GM04503 (cell line): ENCODE measurements at places on chromosomes 5 and 9.

DNA sequence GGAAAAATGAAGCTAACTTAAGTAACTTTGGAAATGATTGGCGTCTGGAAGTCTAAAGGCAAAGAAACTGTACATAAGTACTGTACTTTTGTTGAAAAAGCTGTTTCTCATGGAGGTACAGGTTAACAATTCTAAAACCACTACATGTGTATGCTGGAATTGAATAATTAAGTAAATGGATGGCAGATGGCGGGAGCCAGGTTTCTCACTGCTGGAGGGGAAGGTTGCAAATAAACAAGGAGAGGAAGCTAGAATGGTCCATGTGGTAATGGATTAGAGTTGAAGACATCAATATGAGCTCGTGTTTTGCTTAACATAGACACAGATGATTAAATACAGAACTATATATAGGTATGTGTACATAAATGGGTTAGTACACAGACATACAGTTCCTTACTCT lies 43.2 kb upstream of the ASTN2 start:
- DNase-seq: no peak

GRCh38 chr5:96279801-96280542 lies 153.1 kb downstream of the PCSK1 start:
- no peak for DNase-seq

GRCh38 chr5:102014371-102014770 lies 281.7 kb downstream of the SLCO4C1 start:
- no peak for DNase-seq

- no peak for DNase-seq
These were observed 7.3 kb upstream of the TCF7 start for GRCh38 chr5:134106991-134107701.

DNA sequence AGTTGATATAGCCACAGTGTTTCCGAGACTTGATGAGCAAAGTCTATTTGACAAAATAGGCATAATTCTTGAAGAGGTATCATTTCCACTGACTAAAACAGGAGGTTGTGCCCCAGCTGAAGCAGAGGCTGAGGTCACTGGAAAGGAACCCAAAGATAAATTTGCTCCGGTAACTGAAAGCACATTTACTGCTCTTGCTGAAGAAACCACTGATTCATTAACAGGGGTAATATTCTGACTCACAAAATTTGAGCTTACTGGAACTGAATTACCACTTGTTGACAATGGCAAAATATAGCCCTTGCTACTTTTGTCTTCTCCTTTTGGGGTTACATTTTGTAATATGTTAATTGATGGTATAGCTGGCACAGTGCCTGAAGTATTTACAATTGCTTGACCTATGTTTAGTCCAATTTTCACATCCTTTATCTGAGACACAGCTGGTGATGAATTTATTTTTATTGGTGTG lies 30.2 kb downstream of the MLANA start:
- DNase-seq: peak; percentile 24

GRCh38 chr5:149062371-149063016 lies 368 bp downstream of the SH3TC2 start:
- peak; percentile 87 for DNase-seq

DNA sequence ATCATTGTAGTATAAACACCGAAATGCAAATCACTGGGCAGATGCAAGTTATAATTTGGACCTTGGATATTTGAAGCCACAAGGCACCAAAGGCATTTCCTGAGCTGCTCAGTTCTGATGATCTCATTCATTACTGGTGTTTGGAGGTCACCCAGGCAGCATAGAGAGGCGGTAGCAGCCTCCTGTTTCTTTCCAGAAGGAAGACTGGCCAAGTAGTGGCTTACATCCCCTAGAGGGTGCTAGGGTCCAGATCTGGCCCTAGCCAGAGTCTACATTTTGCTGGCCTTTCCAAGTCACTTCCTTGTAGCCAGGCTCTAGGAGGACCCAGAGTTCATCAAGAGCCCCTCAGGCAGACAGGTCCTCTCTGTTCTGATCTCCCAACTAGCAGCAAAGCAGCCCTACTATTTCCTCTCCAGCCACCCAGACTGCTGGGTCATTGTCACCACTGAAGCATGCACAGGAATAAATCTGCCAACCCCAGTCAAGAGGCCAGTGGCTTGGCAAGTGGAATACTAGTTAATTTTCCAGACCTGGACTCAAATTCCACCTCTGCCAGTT lies 33.4 kb upstream of the TTC1 start:
- peak; percentile 90 for DNase-seq

- DNase-seq: no peak
These were observed 107.4 kb upstream of the LARP1 start for GRCh38 chr5:154647761-154648145.

- no peak for DNase-seq
These were observed at the start of gene RGS7BP for GRCh38 chr5:64505769-64506566. Gene RGS7BP (plus strand): TSS chr5:64506015. CDS start chr5:64506625, 610 bp downstream.

GRCh38 chr9:89961616-89962341 lies 357.0 kb downstream of the GADD45G start:
- DNase-seq: no peak

DNA sequence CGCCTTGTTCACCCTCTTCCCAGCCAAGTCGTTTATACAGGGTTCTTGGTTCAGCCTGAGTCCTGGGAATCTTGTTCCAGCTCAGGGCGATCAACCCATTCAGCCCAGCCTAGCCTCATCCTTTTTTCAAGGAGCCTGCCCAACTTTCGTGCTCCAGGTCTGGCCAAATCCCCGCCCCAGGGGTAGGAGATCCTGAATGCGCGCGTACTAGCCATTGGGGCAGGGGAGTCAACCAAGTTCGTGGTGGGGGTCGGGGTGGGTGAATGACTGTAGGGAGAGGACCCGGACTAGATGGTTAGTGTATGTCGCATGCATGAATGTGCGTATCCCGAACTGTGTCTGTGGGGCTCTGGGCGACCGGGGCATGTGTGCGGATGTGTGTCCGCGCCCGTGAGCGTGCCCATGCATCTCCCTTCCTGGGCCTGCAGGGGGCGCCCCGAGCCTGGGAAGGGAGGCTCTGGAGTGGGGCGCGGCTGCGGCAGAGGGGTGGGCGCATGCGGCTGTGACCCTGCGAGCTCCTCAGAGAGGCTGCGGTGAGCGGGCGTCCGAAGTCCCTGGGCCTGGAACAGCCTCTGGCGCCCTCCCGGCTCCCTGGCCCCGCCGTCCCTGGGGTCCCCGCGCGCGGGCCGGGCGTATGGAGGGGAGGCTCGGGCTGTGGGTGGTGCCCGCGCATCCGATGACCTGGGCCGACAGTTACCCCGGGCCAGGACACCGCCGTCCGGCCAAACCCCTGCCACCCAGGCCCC lies 8.7 kb downstream of the CCL21 start:
- no peak for DNase-seq

DNA sequence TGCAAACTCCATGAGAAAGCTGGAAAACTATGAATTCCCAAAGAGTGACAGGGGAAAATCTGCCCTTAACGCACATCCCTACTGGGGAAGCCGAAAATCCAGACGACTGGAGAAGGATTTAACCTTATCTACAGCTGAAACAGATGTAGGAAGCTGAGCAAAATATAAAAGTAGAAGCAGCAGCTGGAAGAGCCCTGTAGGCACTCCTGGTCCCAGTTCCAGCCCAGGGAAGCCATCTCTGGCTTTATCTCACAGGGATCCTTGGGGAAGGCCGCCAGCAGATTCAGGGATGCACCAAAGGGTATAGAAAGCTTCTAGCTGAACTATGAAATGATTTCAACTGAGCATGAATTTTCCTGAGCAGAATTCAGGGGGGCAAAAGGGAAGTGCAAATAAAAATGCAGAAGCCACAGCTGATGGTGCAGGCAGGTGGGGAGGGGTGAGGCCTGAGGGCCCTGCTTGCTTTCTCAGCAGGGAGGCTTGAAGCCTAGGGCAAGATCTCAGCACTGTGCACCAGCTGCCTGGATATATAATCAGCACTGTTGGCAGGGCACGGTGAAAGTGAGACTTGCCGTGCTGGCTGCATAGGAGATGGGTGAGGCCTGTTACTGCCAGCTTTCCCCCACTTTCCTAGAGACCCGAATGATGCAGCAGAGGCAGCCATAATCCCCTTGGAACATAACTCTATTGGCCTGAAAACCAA lies 2019.5 kb upstream of the NUDT12 start:
- no peak for DNase-seq

DNA sequence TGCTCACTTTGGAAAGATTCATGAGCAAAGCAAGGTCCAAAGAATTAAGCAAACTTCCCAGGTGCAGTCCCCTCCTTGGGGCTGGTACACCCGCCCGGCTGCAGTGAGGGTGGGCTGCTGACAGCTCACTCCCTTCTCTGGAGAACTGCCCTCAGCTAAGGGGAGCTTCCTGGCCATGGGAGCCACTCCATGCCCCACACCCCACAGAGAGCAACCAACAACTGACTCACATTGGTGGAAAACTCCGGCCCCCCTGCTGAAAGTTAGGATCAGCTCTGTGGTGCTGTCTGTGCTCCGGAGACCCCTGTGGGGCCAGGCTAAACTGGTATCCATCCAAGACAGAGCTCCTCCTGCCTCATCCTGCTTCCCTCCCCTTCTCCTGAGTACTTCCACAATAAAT lies 223.0 kb downstream of the GABBR2 start:
- DNase-seq: no peak

DNA sequence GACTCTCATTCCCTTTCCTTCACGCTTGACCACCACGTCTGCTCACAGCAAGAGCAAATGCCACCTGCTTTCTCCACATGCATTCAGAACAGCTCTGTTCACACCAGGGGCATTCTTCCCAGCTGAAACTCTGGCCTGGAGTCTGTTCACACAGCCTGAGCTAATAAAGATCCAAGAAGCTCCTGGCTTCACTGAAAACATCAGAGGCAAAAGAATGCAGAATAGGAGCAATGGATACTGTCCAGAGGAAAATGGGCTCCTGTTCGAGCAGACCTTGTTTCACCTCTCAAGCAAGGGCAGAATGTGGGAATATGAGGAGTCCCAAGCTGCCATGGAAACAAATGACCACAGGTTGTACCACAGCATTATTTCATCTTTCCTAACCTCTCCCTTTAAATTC lies 402.7 kb upstream of the TNC start:
- no peak for DNase-seq

- no peak for DNase-seq
These were observed 65.8 kb upstream of the PLPP6 start for GRCh38 chr9:4596165-4596922.

DNA sequence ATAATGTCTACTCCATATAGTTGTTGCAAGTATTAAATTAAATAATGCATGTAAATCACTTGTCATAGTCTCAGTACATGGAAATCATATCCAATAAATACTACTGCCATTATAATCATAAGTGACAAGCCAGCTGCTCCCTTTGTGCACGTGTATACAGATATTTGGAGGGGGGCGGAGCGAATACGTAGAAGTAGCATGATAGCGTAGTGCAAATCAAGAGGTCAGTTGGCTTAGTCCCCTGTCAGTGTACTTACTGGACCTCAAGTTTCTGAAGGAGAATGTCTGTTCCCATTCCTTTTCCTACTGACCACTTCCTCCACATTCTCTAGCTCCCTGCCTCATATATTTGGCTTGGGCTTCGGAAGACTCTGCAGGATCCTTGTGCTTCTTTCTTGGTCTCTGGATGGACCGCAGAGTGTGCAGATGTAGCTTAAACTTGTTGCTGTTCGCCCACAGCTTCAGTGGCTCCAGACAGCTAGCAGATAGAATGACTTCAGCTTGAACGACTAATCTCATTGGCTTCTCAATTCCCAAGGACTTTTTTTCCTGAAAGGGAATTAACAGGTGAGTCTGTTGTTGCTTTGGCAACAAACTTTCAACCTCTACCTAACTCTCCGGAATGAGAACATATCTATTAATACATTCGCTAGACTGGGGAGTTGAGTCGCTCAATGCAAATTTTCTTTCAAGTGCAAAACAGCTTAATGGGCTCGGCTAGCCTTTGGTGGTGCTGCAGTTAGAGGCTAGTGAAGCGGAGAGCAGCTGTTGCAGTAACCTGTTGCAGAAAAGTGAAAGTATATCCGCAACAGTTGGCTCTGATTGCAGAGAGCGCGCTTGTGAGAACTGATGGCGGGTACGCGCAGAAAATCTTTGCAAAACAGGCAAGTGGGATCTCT lies at the start of gene PCDHB1:
TSS of gene PCDHB1 (plus strand) at position 753 of the 899 bp plus-strand sequence. CDS start at position 850, 97 bp downstream.
- no peak for DNase-seq

DNA sequence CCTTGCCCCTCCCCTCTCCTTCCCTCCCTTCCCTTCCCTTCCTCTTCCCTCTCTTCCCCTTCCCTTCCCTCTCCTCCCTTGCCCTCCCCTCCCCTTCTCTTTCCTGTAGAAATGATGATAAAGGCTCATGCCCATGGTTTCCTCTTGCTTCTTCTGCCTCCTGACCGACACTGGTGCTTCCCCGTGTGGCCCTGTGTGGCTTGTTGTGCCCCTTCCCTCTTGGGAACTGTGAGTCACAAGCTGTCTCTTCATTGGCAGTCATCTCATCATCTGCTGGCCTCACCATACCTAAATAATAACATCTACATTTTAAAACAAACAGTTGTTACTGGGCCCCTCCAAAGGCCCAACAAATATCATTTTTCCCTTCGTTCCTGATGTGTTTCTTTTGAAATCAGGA lies 11.7 kb upstream of the CARNMT1 start:
- DNase-seq: no peak

DNA sequence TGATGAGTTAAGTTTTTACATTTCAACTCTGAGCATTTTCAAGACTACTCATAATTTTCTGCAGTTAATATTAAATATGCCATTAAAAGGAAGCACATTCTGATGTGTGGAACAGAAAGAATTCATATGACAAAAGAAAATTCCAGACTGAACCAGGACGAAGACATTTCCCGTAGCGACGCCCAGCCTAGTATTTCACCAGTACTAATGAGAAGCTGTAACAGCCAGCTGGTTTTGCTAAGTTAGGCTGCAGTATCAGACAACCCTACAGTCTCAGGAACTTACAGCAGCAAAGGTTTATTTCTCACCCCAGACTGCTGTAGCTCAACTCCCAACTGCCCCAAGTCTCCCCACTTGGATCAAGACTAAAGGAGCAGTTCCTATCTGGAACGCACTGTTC lies 91.6 kb downstream of the TMEM174 start:
- no peak for DNase-seq
